Amniotic stem cell (primary cell): ENCODE measurements at places on chromosomes 6 and 20.

- DNase-seq = no peak
Measured at GRCh38 chr6:108589244-108589791, 28.6 kb downstream of the FOXO3 start.

- DNase-seq = no peak
Measured at GRCh38 chr20:40703975-40704530, 15.0 kb upstream of the MAFB start.

DNA sequence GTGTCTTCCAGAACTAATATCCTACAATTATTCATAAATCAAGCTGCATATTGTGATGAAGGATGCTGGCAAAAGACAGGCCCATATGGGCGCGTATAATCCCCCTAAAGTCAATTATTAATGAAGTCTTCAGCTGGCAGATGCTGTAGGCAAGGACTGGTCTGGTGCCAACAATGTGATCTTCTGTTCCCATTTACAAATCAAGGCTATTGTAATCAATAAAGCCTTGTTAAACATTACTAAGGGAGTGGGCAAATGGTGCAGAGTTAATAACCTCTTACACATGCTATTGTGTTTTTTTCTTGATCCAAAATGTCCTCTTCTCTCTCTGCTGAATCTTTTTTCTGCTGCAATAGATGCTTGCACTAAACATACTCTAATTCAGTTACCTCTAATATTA is 119.0 kb downstream of the ALDH8A1 start:
- DNase-seq = no peak

DNA sequence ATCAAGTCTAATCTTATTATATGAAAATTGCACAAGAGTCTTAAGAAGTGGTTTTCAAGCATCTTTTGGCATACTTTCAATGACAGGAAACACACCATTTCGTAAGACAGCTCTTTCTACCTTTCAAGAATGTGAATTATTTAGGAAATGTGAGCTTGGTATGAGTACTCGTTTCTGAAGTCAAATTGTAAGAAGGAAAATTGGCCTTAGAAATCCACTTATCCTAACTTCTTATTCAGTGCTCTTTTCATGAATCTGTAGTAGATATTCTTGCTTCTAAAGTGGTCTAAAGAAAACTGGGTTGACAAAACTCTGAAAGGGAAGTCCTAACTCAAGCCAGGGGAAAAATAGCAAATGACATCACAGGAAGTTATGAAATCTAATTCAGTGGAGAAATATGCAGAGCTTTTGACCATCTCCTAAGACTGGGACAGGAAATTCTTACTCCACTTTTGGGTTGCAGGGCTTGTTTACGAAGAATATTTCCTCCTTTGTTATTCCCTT is 38.5 kb upstream of the OGFRL1 start:
- DNase-seq = peak; percentile 37

GRCh38 chr20:36819659-36820058 is 46.1 kb upstream of the DSN1 start:
- DNase-seq = no peak

DNA sequence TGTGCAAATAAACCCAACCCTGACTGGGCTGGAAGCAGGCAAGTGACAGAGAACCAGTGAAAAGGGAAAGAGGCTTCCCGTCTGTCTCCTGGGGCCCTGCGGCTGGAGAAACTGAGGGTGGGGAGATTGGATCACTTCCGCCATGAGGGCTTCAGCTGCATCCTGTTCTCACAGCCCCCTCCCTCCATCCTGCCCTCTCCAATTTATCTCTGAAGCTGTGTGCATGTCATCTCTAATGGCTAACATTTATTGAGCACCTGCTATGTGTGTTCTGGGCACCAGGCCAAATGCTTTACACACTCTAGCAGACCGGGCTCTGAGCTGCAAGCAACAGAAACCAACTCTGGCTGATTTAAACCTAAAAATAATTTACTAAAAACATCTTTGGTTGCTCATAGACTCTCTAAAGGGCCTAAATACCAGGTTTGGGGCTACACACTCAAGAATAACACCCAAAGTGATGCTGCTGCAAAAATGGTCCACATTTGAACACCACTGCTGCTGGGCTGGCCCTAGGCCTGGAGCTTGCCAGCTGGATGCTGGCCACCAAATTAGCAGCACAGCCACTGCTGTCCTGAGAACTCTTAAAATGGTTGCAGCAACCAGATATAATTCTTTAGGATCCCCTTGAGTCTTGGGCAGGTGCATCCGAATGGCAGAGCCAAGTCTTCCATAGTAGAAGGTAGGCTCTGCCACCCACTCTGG is 123.6 kb upstream of the LRFN2 start:
- DNase-seq = no peak

GRCh38 chr6:154909821-154910220 is 85.3 kb upstream of the TIAM2 start:
- no peak for DNase-seq

DNA sequence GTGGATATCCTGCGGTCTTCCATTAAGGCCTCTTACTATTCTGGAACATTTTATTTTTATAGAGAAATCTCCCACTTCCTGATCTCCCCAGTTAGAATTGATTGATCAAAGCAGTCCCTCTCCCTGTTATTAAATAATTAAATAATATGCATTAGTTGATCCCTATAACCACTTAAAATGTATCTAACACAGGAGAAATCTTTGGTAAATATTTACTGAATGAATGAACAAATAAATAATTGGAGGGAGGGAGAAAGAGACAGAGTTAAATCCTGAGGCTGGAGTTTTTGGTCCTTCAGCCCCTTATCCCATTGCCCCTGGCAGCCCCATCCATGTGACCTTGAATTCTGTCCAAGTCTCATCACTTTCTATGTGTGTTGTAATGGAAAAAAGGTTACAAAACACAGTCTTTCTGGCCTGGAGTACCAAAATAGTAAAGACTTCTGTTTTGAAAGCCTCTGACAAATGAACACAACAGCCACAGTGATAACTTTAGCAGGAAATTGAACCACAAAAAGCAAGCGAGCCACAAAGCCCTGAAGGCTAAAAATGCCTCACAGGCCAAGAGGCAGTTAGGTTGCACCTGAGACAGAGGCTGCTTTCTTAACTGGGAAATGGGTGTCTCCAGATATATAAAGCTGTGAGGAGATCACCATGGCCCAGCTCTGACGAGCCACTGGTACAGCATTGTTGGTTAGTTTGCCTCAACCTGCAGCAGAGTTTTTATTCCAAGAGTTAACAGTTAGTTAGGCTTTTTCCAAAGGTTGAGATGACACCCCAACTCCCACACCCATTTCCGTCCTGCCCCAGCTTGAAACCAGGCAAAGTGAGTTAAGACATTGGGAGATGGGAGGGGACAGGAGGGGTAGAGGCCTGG is 11.3 kb downstream of the NT5E start:
- no peak for DNase-seq

- DNase-seq = no peak
Measured at GRCh38 chr20:1494436-1494835, 3.2 kb upstream of the SIRPB2 start.

- DNase-seq = no peak
Measured at GRCh38 chr6:33656844-33657243, 35.7 kb downstream of the ITPR3 start.

DNA sequence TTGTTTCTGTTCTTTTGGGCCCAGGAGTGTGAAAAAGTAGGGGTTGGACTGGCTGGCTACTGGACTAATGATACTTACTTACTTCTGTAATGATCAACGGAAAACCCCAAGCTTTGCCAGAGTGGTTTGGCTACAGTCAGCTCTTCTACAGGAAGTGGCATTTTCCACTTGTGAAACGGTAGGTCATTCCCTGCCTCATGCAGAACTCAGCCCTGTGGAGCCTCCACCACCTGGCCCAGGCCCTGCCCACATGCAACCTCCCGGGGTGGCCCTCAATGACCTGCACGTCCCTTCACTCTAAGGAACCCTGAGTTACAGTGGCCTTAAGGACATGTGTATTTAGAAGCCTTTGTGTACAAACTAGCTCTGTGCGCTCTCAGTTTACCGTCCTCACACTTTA is 140.4 kb downstream of the DTNBP1 start:
- DNase-seq = no peak

DNA sequence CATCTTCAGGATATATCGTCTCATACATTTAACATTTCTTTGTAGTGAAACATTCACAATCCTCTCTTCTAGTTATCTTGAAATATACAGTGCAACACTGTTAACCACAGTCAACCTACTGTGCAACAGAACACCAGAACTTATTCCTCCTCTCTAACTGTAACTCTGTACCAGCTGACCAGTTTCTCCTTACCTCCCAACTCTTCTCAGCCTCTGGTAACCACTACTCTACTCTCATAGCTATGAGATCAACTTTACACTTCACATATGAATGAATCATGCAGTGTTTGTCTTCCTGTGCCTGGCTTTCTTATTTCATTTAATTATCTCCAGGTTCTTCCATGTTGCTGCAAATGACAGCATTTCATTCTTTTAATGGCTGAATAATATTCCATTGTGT is 337.6 kb downstream of the BTBD9 start:
- no peak for DNase-seq

GRCh38 chr20:47368301-47368700 is 11.8 kb upstream of the ZMYND8 start:
- no peak for DNase-seq

DNA sequence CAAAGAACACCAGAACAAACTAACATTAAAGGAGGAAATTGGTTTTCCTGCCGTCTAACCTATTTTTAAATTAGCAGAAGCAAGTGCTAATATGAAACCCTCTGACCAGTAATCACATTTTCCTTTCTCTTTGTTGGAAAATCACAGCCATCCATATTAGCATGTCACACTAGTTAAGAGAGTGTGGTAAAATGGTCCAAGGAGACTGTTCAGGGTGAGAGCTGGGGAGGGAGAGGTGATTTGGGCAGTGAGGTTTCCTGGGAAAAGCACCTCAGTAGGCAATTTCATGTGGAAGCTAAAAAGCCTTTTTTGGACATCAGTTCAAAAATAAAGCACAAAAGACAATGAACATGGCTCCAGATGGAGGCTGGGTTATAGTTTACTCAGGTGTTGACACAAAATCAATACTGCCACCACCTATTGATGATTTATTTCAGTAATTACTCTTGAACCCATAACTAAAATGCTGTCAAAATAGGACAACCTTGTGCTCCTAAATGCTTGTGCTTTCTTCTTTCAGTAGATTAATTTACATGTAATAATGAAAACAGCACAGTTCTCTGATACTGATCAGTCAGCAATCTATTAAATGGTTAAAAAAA is 333.2 kb downstream of the SAMD5 start:
- DNase-seq = no peak

DNA sequence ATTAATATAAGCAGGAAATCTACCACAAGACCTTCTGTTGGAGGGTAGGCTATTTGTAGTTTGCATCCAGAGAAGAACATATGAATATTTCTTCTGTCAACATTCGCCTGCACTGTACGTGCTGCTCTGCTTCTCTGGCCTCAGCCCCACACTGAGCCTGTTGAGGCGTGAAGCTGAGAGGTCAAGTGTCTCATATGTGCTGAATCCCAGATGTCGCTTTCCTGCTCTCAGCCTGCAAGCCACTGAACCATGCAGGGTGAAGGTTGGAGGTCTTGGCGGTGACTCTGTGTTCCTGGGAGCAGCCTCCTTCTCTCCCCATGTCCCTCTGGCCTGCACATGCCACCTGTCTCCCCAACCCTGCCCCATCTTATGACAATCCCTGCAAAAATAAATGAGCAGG is 83.6 kb downstream of the TMEM170B start:
- no peak for DNase-seq

DNA sequence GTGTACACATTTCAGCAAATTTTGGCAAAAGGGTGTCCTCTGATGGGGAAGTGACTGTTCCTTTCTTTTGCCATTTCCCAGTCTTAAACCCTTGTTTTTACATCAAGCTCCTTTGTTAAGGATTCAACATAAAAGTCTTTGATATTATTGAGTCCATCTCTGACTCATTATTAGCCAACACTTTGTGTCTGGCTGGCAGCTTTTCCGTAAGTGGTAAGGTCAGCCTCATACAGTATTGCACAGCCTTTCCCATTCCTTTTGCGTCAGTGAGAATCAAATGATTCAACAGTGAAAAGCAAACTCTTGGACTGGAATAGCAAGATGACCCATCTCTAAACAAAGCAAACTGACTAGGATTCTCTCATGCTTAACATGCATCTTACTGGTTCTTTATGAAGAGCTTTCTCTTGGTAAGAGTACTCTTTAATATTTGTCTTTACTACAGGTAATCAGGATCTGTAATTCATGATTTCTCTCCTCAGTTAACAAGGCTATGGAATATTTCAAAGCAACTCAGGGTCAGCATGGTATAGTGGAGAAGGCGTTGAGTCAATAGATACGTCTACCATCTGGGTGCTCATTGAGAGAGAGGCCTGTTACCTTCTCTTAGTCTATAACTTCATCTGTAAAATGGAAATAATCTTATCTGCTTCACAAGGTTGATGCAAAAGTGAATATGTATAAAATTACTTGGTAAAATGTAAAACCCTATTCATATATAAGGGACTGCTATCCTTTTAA is 183.6 kb downstream of the PRL start:
- peak; percentile 72 for DNase-seq

GRCh38 chr6:36625158-36625919 is 31.2 kb downstream of the SRSF3 start:
- no peak for DNase-seq

DNA sequence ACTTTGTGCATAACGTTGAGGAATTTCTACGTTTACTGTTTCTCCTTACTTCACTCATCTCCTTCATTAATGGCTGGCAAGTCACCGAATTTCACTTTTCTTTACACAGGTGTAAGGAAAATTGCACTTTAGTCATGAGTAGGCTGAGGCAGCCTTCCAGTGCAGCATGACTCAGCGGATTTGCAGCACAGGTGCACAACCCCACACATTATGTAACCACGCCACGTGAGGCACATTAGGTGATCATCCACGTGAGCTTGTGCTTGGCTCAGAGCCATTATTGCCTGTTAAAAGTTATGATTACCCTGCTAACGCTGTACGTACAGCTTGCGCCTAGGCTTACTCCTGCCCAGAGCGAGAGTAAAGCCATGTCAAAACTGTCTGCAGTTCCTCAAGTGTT is 158.8 kb downstream of the NKAIN2 start:
- DNase-seq = no peak

- DNase-seq = no peak
Measured at GRCh38 chr6:21597801-21598673, 4.5 kb downstream of the SOX4 start.

GRCh38 chr6:156231026-156231765 is 546.0 kb upstream of the ARID1B start:
- no peak for DNase-seq

DNA sequence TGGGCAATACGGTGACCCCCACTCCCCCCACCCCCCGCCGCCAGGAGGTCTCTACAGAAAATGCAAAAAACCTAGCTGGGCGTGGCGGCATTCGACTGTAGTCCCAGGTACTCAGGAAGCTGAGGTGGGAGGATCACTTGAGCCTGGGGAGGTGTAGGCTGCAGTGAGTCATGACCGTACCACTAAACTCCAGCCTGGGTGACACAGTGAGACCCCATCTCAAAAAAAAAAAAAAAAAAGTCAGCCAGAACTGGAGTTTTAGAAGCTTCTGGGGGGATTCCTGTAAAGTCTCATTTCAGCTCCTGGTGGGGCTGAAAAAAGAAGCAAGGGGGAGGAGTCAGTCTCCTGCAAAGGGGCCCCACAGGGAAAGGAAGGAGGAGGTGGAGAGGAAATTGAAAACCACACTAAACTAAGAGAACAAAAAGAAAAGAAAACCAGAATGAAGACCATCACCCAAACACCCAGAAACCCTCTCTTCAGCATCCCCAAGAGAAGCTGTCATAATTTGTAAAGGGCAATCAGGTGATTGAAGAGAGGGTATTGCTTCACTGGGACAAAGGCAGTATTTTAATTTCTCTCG is 50.4 kb downstream of the NOL4L start:
- no peak for DNase-seq

GRCh38 chr6:47245745-47246371 is 63.8 kb downstream of the TNFRSF21 start:
- DNase-seq = no peak

- DNase-seq = no peak
Measured at GRCh38 chr20:45976086-45976485, 4.1 kb upstream of the ZNF335 start.
